NCI-H1417 treated with DMSO at 0.1 percent for 48 hours (cell line): ENCODE measurements at places on chromosomes 3 and 15.
A peak's percentile ranks its signal among the peaks of the same experiment; 100 is the strongest.

- no peak for DNase-seq
Measured at GRCh38 chr15:58517682-58518525, 86.1 kb downstream of the LIPC start.

DNA sequence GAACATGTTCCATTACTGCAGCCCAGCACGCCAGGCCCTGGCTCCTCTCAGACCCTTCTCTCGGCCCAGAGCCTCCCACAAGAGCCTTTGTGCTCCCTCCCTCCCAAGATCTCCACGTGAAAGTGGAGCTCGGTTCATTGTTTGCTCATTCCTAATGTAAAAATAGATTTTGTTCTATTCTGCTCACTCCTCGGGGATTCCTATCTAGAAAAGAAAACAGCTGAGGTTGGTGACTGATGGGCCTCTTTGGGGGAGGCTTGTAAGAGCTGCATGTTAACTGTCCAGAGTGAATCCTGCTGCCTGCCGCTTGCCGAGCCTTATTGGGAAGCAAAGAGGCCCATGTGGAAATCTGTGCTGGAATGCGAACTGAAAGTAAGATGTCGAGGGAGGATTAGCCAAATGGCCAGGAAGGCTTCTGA lies 267.1 kb downstream of the LRTM1 start:
- DNase-seq = no peak

GRCh38 chr3:129558772-129559564 lies 16.0 kb downstream of the H1-8 start:
- no peak for DNase-seq

GRCh38 chr3:27960133-27960532 lies 238.0 kb upstream of the EOMES start:
- no peak for DNase-seq

- no peak for DNase-seq
Measured at GRCh38 chr15:61376961-61377360, 147.9 kb upstream of the RORA start.

DNA sequence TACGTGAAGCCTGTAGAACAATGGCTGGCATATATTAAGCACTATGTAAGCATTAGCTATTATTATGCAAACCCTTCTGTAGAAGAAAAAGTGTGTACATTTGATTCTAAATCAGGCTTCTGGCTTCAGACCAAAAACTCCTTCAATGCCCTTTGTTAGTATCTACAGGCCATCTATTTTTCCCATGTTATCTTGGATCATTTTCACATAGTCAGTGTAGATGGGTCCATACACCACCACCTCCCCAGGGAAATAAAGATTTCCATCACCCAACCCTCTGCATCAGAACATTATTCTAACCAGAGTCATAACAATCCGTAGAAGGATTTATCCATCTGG lies 8.0 kb upstream of the KLHL6 start:
- DNase-seq = no peak

GRCh38 chr3:52001443-52001974 lies 5.8 kb upstream of the RPL29 start:
- DNase-seq = no peak

GRCh38 chr3:120693439-120694171 lies 11.6 kb upstream of the HGD start:
- DNase-seq = no peak

DNA sequence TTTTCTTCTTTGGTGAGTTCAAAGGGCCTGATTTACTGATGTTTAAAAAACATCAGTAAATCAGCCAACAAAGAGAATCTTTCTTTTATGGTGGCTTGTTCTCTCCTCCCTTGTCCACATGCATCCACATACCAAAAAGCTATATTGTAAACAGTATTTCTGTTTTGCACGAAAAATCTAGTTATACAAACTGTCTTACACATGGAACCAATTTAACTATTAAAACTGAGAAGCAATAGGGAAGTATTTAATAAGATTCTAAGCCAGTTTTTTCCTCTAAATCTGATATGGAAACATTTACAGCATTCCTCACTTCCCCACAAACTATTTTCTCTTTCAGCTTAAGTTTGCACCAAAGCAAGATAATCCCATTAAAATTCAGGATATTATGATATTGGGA lies 110.8 kb upstream of the ICE2 start:
- DNase-seq = no peak

GRCh38 chr3:84965141-84965540 lies 6.4 kb downstream of the CADM2 start:
- DNase-seq = no peak

- DNase-seq = no peak
Measured at GRCh38 chr3:44952689-44953088, 23.3 kb downstream of the ZDHHC3 start.

DNA sequence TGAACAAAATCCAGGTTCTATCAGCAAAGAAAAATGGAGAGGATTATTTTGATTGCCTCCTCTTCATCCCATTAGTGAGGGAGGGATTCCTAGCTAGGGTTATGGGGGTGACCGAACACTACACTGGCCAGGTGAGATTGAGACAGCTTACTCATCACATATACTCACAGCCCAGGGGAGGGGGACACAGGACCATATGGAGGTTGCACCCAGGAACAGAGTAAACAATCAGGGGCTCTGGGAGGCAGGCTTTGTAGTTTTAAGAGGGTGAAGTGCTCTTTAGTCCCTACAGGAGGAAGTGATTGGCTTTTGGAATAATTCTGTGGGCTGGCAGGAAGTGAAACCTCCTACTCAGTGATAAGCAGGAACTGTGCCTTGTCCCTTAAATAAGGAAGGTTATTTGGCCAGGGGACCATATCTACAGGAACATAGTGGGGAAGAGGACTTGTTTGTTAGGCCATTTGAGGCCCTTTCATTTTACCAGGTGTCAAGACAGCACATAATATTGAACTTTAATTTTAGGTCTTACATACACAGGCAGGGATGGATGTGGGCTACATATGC lies 17.5 kb upstream of the KCTD6 start:
- no peak for DNase-seq

GRCh38 chr15:38035701-38036100 lies 101.3 kb downstream of the TMCO5A start:
- no peak for DNase-seq

DNA sequence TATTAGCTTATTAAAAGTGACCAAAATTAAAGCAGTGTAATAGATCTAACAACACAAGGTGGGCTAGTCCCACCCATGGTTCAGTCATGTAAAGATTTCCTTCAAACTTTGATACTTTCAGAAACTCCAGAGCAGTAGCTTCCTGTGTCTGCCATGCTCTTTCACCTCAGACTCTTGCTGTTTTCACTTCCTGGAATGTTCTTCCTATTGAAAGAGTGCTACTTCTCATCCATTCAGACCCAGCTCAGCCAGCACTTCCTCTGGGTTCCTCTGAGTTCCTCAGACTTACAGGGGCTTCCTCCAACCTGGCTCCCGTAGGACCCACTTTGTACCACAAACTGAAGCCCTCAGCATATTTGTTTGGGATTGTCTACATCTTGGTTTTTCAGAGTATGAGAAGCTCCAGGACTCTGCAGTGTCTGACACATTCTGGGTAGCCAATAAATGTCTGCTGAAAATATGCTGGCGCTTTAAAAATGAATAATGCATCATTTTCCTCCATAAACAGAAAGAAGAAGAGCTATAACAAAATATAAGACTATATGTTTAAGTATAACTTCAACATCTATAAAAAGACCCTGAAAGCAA lies 18.0 kb downstream of the NCEH1 start:
- DNase-seq = no peak

DNA sequence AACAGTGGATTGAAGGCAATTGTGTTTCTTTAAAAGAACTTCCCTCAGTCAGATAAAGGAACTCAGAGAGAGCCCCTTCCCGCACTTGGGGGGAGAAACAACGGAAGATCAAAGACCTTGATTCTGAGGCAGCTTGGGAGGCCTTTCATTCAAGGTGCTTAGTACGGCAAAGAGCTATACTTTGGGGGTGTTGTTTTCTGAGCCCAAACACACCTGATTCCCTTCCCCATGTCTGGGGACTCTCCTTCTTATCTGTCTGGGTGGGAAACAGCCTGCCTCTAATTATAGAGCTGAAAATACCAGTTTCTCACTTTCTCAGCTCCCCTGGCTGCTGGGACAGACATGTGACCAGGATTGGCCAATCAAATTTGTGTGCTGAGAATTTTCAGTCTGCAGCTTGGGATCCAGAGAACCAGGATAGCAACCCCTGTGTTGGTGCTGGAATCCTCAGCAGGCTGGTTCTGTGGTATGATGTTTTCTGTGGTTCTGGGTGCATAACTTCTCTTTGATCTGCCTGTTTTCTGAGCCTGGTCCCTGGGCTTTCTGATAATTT lies 19.4 kb upstream of the IQCF6 start:
- no peak for DNase-seq

GRCh38 chr15:64343222-64343621 lies 12.8 kb downstream of the CSNK1G1 start:
- DNase-seq = no peak

- no peak for DNase-seq
Measured at GRCh38 chr3:187098923-187099512, 40.3 kb downstream of the RPL39L start.

DNA sequence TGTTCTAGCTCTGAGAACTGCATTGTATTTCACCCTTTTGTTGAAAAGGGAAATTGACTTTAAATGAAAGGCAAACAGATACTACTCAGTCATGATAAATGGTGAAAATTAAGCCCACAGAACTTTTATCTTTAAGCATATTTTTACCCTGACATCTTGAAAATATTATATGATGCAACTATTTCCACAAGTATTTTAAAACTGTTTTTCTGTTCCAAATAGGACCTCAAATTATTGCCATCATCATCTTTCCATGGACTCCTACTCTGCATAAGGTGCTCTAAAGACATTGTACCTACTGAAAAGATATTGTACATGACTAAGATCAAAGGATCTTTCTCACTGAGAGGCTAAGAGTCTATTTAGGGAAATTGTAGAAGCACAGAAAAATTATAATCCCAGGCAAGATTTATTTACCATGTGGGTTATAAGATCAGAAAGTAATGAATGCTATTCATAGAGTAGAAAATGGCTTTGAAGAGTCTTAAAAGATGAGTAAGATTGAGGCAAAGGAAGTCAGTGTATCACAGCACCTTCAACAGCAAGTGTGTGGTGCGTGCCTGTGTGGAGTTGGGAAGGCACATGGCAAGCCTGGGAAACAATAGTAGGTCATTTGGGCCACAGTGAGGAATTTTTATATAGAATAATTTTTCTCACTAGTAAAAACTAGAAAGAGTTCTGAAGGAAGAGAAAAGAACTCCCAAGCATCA lies 68.8 kb downstream of the VGLL3 start:
- DNase-seq = no peak

GRCh38 chr3:184781801-184782200 lies 30.2 kb upstream of the VPS8 start:
- no peak for DNase-seq

DNA sequence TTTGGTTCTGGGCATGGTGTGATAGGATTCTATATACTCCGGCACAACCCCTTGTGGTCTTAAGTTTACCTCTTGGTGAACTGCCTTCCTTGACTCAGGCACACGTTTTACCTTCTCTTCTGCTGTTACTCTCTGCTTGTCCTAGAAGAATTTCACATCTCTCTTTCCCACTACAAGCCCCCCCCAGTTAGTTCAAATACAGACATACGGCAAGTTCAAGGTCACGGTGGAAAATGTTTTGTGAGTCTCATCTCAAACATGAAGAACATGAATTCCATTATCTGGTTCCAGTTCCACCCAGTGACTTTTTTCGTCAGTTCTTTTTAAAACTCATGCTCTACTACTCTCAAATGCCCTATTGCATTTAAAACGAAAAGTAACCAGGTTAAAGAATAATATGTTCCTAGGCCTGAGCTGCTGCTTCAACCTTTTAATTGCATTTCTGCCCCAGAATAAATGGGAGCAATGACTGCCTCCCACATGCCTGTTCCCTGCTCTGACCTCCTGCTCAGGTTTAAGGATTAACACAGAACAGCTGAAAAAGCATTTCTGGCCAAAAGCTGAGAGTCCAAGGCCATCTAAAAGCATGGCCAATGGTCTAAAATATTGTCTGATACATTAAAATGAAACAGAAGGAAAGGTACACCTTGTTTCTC lies 132.8 kb downstream of the OSBPL10 start:
- DNase-seq = no peak

GRCh38 chr3:23203708-23204330 lies 692 bp downstream of the UBE2E2 start:
- DNase-seq = no peak

- DNase-seq = no peak
Measured at GRCh38 chr15:41474941-41475340, 18.7 kb upstream of the ITPKA start.

GRCh38 chr3:138833899-138834595 lies 681 bp downstream of the PIK3CB start:
- no peak for DNase-seq

DNA sequence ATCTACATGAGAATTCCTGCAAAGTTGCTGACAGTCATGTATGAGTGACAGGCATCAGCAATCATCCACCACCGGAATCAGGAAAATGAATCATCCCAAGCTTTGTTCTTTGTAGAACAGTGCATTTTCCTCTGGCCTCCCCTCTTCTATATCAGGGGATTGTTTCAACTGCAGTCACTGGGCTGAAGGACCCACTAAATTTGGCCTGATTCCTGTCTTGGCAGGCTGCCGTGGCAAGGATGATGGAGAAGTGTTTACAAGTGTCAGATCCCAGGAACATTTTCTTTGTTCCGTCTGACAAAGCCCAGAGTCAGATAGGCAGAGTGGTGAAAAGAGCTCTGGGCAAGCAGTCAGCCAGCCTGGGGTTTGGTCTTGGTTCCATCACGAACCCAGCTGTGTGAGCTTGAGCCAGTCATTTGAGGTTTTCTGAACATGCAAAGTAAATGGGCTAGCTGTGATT lies 175.1 kb upstream of the TSC22D2 start:
- no peak for DNase-seq

- DNase-seq = no peak
Measured at GRCh38 chr3:143348486-143349327, 229.1 kb downstream of the CHST2 start.

- DNase-seq = no peak
Measured at GRCh38 chr3:168325684-168326083, 230.0 kb upstream of the GOLIM4 start.

- DNase-seq = no peak
Measured at GRCh38 chr3:66931291-66931690, 66.8 kb upstream of the KBTBD8 start.

GRCh38 chr15:85785887-85786780 lies 8.6 kb downstream of the KLHL25 start:
- DNase-seq = peak; percentile 15

DNA sequence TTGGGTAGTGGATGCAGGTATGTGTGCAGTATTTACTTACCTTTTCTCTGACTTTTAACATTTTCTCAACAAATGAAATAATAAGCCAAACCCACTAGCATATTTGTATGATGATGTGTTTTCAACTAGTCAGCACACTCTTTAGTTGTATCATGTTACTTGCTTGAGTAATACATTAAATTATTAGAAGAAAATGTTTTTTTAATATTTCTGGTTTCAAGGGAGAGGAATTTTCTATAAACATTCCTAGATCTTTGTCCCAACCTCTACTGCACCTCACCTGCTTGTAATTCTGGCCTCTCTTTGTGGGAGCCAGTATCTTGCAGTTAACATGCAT lies 161.8 kb upstream of the CBLB start:
- no peak for DNase-seq

DNA sequence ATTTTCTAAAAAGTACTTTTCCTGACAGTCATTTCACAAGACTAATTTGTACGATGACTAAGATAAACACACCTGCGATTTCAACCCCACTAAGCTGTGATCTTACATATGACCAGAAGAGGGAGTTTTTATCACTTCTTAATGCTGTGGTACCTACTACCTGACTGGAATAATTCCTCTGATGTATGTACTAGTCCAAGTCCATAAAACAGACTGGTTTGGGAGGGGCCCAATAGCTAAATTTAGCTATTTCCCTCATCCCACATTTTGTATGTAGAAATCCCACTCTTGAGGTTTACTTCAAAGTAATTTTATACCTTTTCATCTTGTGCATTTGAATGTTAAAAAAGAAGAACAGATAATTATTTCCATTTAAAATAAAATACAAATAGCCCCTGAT lies 49.7 kb upstream of the SCAANT1 start:
- DNase-seq = peak; percentile 22
